Left ventricle myocardium inferior (tissue), 1 donor: ENCODE measurements at places on chromosomes 12 and 14. TPM values are rescaled to one million over a fixed set of nuclear protein-coding genes. Genes with fewer than 3 reads are reported as not detected.

GRCh38 chr14:102523569-102524450, 14.2 kb upstream of the ANKRD9 start:
- peaks cover 9% of the 10 kb centered on the region for H3K4me1 ChIP-seq
- H3K4me3 ChIP-seq, result peak overlapping the region; percentile 70
- H3K27ac ChIP-seq, result peak overlapping the region; percentile 88
- no peaks in the 10 kb centered on the region for H3K36me3 ChIP-seq
- no peaks in the 10 kb centered on the region for H3K27me3 ChIP-seq

DNA sequence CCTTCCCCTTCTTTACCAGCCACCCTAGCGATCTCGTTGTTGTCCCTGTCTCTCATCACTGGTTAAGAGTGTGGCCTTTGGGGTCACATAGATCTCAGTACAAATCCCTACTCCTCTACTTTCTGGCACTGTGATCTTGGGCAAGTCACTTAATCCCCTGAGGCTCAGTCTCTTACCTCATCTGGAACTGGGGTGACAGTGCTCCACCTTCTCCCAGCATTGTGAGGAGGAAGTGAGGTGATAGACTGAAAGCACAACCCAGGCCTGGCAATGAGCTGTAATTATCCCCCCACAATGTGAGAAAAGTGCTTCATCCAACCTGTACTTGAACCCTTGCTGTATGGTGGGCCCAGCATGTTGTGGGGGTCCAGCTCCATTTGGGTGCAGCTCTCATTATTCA, 48.0 kb downstream of the IRAK3 start:
- H3K27ac ChIP-seq, result no peak overlapping the region
- DNase-seq, result no peak
- peaks cover 3% of the 10 kb centered on the region for H3K36me3 ChIP-seq
- peaks cover 24% of the 10 kb centered on the region for H3K4me1 ChIP-seq
- no peak overlapping the region for H3K4me3 ChIP-seq
- no peaks in the 10 kb centered on the region for H3K27me3 ChIP-seq

The SMOC1 gene
- 4.4 TPM for total RNA-seq

DNA sequence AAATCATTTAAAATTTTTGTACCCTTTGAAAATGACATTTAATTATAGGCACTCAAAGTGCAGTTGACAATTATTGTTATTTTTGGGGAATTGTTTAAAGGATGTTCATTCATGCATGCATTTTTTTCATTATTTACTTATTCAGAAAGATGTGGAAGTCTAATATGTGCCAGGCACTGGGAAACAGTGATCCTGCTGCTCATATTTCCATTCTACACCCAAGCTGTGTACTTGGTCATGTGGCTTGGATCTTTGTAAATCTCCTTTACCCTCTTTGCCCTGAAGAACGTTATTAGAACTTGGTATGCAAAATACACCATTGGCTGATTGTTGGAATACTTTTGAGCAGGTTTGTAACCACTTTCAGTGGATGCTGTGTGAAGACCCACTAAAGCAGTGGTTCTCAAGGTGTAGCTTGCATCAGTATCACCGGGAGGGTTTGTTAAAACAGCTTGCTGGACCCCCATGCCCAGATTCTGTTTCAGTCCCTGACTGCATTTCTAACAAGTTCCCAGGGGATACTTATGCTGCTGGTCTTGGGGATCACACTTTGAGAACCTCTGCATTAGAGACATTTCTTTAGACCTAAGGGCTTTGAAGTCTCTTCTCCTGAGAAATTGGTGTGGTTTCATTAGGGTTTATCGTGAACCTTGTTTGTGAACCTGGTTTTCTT, 47.5 kb downstream of the PRKCH start:
- DNase-seq, result no peak
- H3K36me3 ChIP-seq, result peaks cover 1% of the 10 kb centered on the region
- no peaks in the 10 kb centered on the region for H3K27me3 ChIP-seq
- H3K4me1 ChIP-seq, result peaks cover 40% of the 10 kb centered on the region
- H3K4me3 ChIP-seq, result no peak overlapping the region

- H3K4me1 ChIP-seq, result no peaks in the 10 kb centered on the region
- DNase-seq, result no peak
- H3K27ac ChIP-seq, result no peak overlapping the region
- no peak overlapping the region for H3K4me3 ChIP-seq
- no peaks in the 10 kb centered on the region for H3K36me3 ChIP-seq
- H3K27me3 ChIP-seq, result no peaks in the 10 kb centered on the region
Observed at GRCh38 chr14:57918791-57919190, 52.9 kb upstream of the SLC35F4 start.

The ALKBH1 gene
- 14.1 TPM for total RNA-seq
